Anterior cingulate cortex (tissue), 58 donors: ENCODE measurements at places on chromosomes 11 and 22.

- DNase-seq = no peak
Observed at GRCh38 chr11:61158691-61159381, 2.4 kb downstream of the VPS37C start.

- DNase-seq = no peak
Observed at GRCh38 chr11:46894961-46895360, 23.4 kb downstream of the LRP4 start.

GRCh38 chr22:27719535-27720227, 81.9 kb downstream of the MN1 start:
- DNase-seq = peak; percentile 10

DNA sequence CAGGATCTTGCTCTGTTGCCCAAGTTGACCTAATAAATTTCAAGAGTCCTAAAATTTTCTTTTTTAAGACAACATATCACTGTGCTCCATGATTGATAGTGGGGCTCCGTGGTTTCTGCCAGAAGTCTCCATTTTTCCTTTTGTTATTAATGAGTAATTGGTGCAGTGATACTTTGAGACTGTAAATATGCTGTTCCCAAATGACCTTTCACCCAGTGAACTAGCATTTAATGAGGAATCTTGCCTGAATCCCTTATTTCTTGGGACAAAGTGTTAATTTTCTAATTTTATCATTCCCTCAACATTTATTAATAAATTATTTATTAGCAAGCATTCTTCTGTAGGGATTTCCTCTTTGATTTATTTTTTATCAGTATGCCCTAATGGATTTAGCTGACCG, 2.3 kb upstream of the DHCR7 start:
- DNase-seq = no peak

DNA sequence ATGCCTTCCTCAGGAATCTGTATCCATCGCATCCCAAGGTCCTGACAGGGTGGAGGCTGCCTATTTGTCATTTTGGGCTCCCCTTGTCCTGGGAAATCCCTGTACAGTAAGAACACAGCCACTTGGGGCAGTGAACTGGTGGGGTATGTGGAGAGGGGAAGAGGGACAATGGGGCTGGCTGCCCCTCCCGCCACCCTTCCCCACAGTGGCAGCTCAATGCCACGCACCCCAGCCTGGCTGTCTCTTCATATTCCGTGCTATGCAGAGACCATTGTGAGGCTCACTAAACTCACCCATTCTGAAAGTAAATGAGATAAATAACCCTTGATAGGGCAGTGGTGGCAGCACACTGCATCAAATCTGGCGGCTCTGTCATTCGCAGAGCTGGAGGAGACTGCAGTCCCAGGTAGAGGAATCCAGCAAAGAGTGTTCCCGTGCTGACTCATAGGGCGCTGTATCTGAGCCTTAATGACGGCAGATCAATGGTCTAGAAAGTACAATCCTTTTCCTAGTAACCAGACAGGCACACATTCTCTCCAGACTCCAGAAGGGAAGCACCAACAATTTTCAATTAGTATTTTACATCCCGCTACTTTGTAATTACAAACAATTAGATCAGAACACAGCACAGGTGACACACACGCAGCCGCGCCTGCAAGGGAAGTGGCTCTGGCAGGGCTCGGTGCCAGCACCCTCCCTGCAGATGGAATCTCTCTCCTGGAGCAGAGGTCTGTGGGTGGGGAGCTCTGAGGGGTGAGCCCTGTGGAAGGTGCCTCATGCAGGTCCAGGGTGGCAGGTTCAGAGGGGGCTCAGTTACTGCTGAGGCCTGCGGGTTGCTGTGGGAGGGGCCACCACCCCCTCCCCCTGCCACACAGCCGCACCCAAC, 167.9 kb upstream of the B3GAT1 start:
- DNase-seq = no peak
